ENCODE measurements at places on chromosomes 3 and 15.

DNA sequence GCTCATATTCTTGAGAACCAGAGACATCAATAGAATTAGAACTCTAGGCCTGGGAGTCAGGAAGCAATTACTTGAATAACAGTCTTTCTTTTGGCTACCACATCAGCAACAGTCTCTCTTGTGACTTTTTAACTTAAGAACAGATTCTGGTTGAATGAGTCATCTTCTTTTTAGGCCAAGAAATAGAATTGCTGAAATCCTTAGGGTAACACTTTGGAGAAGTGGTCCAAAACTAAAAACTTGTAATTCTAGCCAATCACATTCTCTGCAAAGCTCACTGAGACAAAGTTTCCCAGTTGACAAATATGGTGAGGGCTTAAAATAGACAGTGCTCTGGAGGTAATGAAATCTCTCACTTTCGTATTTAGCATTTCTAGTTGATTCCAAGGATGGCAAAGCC is 238.0 kb downstream of the SHOX2 start:
- DNase-seq = no peak
- H3K36me3 ChIP-seq = no peaks in the 10 kb centered on the region
- H3K27me3 ChIP-seq = no peaks in the 10 kb centered on the region
- H3K4me3 ChIP-seq = no peak overlapping the region
- no peak overlapping the region for H3K27ac ChIP-seq

DNA sequence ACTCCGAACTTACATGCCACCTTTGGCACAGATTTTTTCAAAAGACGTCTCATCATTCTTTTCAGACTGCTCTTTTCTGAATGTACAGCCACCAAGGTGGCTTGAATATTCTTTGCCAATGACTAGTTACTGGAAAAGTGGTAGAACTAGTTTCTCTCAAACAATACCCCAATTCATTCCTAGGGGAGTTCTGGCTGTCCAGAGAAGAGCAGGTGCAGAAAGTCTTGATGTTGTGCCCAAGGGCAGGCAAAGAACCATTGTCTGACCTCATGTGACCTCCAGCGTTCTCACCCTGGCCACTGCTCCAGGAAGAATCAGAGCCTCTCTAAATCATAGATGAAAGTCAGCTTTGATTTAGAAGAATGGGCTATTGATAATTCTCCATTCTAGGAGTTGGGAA is 5.5 kb downstream of the LMOD3 start:
- H3K27me3 ChIP-seq = no peaks in the 10 kb centered on the region
- H3K4me3 ChIP-seq = no peak overlapping the region
- H3K36me3 ChIP-seq = no peaks in the 10 kb centered on the region
- H3K27ac ChIP-seq = no peak overlapping the region

- no peak for DNase-seq
- no peaks in the 10 kb centered on the region for H3K27me3 ChIP-seq
- H3K4me1 ChIP-seq = peaks cover 76% of the 10 kb centered on the region
- H3K36me3 ChIP-seq = no peaks in the 10 kb centered on the region
- H3K4me3 ChIP-seq = no peak overlapping the region
Measured at GRCh38 chr3:108097322-108098002, 6.6 kb upstream of the CD47 start.

GRCh38 chr15:96585484-96586386 is 255.2 kb downstream of the NR2F2 start:
- no peak for DNase-seq
- no peak overlapping the region for H3K4me3 ChIP-seq
- H3K36me3 ChIP-seq = no peaks in the 10 kb centered on the region
- H3K4me1 ChIP-seq = no peaks in the 10 kb centered on the region
- H3K27me3 ChIP-seq = peaks cover 5% of the 10 kb centered on the region

All from activated T-cell treated with anti-CD3 and anti-CD28 coated beads, Interleukin-2, amount 50 U/mL, for 24 hours (primary cell).